ENCODE measurements at places on chromosomes 5 and 9.
A peak's percentile ranks its signal among the peaks of the same experiment; 100 is the strongest.

DNA sequence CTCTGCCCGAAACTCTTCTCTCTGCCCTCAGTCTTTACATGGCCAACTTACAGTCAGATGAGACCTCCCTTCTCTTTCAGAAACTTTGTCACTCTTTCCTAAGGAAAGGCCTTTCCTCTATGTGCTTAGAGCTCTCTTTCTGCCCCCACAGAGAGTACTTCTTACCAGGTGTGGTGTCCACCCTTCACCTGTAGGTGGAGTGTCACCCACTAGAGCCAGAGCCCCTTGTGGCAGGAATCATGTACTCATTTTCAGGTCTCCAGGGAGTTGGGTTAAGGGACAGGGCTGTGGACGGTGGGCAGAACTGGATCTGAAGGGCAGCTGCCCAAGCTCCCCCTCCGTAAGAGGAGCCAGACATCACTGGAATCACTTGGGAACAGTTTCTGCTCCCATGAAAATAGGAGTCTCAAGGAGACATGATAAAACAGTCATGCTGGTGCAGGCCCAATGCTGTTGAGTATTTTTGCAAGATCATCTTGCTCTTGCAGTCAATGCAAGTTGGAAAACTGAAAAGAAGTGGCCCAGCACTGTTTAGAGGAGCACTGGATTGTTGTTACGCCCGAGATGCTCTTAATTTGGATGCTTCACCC is 436.7 kb downstream of the ZSWIM6 start:
- DNase-seq: no peak

- DNase-seq: no peak
These were observed 98.0 kb upstream of the OTULINL start for GRCh38 chr5:14483504-14484157.

GRCh38 chr5:61805101-61805500 is 473.0 kb downstream of the ZSWIM6 start:
- DNase-seq: no peak

GRCh38 chr5:5069851-5070250 is 70.3 kb upstream of the ADAMTS16 start:
- DNase-seq: no peak

GRCh38 chr5:158616707-158617106 is 483.0 kb downstream of the EBF1 start:
- no peak for DNase-seq

GRCh38 chr9:70959366-70959765 is 162.1 kb downstream of the TRPM3 start:
- no peak for DNase-seq

DNA sequence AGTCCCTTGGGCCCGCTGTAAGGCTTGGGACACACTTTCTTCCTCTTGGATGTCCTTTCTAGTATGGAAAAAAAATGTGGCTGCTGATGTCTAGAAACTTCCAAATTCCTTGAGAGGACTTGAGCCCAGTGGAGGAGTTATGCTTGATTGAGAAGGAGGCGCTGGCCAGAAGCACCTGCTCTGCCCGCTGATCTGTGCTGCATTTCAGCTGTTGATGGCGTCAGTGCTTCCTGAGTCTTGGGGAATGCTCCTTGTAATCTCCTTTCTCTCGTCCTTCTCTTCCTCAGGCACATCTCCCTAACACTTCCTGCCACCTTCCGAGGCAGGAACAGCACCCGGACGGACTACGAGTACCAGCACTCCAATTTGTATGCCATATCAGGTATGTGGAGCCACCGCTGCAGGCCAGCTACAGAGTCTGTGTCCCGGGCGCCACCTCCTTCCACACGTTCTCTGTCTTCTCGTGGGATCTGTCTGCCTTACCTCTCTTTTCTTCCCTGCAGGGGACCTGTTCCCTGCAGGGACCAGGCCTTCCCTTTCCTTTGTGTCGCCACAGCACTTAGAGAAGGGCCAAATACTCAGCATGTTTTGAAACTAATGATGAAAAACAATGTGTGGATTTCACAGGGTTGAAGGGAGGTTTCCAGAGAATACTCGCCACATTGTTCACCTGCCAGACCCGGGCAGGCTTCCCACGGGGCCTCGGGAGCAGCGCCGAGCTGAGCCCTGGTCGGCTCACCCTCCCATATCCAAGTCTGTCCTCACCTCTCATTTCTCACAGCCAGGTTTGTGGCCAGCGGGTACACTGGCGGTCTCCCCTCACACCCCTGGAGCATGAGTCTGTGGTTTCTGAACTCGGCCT is 95.2 kb downstream of the MVB12B start:
- DNase-seq: no peak

- DNase-seq: no peak
These were observed 112.7 kb downstream of the OSTF1 start for GRCh38 chr9:75200892-75201470.

GRCh38 chr5:14663734-14664269 is 716 bp upstream of the OTULIN start:
- DNase-seq: no peak

DNA sequence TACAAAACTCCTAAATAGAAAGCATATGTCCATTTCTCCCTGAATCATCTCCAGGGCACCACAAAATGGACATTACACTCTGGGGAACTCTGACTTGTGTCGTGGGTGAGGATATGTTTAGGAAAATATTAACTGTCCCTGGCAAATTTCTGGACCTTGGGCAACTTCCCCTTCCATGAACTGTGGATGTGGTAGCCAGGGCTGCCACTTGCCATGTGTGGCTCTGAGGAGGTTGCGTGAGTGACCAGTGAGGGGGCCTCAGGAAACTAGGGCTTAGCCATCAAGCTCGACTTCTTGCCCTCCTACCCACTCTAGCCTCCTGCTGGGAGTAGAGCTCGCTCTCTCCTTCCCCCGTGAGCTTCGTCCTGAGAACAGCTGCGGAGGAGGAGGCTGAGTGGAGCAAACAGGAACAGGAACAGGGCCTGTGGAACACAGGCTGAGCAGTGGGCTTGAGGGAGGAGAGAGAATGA is 13.8 kb upstream of the STC2 start:
- no peak for DNase-seq

- DNase-seq: no peak
These were observed at the start of gene CCNI2 for GRCh38 chr5:132746954-132747615. TSS of gene CCNI2 (plus strand) at chr5:132747426. CDS start at chr5:132747496, 70 bp downstream.

DNA sequence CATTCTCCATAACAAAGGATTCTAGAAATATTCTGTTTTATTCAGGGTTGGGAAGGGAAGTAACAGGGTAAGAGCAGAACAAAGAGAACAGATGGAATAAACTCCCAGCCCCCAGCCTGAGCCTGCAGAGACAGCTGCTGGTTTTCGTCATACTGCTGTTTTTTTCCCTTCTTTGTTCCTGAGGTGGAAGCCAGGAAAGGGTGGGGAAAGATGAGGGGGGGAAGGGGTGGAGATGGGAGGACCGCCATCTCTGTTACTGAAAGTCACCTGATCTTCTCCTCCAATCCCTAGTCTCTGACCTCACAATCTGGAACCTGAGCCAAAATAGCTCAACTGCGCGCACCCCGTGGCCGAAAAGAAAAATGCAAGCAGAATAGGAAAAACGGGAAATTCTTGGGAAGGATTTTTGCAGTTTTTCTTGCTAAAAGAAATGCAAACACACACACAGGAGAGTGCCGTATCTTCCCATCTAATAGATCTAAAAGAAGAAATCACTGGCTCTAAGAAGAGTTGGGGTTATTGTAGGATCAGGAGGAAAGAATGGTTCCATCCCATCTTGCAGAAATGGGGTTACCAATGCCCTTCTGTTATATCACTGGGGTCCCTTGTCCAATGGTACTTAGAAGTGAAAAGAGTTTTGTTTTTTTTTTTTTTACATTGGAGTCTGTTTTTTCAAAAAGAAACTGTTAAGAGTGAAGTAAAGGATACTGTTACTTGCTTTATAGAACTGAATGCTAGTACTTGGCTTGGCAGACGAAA is 57.9 kb downstream of the DIAPH1 start:
- peak; percentile 85 for DNase-seq

DNA sequence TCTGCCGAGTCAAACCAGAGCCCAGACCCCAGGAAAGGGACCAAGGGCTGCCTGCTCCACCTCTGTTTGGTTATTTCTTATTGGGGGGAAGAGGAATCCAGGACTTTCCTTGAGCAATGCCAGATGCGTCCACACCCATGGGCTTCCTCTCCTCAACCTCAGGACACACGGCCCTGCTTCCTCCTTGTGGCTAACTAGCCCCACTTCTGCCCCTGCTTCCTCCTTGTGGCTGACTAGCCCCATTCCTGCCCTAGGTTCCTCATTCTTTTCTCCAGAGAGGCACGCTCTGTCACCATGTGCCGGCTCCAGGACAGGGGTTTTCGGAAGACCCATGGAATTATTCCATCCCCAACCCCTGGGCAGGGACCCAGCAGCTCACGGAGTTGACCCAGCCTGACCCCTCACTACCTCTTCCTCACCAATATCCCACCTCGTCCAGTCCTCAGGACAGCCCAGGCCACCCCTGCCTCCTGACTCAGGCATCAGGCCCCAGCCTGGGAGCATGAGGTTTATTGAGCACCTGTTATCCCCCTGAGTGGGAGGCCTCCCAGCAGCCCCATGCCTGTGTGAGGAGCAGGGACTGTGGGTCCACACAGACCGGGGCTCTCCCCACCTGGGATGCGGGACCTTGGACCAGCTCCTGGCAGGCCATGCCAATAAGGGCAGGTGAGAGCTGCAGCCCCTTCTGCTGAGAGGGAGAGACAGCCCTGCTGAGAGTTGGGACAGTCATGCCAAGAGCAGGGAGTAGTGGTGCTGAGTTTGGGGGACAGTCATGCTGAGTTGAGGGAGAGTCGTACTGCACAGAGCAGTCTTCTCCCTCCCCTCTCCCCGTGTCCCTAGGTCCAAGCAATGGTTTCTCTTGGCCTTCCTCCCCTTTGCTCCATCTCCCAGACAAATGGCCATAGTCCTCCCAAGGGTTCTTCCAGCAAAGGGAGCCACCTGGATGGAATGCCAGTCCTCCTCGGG is 11.8 kb upstream of the FCN1 start:
- DNase-seq: no peak

DNA sequence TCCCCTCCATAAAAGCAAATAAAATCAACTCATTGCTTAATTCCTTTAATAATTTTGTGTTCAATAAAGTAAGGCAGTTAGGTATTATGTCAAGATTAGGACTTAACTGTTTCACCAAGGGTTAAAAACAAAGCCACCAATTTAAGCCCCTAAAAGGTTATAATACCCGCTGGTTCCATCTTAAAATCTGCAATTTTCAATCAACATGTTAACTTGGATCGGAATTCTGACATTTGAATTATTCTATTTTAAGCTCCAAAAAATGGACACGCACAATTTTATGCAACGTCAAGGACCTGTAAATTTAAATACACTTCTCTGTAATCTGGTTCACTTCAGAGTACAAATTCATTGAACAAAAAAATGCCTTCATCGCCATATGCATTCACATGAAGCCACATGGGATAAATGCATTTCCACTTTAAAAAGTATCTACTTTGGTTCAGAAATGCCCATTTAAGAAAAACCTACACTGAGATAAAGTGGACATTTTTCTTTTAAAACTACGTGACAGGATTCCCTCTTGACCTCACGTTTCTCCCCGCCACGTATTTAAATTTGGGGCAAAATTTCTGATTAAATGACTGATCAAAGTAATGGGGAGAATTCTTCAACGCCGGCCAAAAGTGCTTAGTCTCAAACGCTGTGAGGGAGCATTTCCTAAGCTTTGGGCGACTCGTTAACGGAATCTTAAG is 721 bp downstream of the GIN1 start:
- no peak for DNase-seq

DNA sequence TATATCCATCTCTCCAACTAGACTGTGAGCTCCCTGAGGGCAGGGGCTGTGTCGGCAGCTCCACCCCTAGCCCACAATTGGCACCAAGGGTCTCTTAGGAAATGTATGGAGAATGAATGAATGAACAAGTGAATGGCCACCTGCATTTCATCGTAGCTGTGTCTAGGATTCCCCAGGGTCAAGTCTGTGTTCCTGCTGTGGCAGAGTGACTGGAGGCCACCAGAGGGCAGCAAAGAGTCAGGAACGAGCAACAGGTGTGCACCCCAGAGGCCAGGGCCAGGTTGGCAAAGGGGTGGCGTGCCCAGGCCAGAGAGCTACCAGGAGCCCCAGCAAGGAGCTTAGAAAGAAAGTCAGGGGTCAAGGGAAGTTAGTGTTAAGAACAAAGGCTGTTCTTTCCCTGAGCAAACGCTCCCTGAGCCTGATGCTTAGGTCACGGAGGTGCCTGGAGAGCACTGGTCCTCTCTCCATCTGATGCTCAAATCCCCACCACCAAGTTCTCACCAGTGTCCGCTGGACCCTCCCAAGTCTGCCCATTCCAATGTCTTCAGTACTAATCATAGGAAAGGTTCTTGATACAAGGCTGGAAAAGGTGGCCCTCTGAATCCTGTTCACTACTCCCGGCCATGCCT is 160.7 kb downstream of the PAX5 start:
- DNase-seq: no peak

DNA sequence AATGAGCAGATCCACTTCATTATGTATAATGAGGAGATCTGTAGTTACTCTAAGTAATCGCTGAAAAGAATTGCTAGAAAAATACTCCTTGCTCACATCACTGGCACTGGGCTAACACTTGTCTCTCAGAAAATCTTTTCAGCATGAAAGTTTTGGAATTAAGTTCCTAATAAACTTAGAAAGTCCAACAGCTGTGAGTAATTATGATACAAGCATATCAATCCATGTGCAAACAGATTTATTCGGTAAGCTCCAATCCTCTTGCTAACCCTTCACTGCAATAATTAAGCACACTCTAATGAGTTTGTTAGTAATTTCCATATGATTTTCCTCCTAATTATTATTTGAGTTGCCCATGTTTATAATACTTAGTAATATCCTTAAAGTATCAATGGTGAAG is 652.6 kb upstream of the WWC1 start:
- no peak for DNase-seq

DNA sequence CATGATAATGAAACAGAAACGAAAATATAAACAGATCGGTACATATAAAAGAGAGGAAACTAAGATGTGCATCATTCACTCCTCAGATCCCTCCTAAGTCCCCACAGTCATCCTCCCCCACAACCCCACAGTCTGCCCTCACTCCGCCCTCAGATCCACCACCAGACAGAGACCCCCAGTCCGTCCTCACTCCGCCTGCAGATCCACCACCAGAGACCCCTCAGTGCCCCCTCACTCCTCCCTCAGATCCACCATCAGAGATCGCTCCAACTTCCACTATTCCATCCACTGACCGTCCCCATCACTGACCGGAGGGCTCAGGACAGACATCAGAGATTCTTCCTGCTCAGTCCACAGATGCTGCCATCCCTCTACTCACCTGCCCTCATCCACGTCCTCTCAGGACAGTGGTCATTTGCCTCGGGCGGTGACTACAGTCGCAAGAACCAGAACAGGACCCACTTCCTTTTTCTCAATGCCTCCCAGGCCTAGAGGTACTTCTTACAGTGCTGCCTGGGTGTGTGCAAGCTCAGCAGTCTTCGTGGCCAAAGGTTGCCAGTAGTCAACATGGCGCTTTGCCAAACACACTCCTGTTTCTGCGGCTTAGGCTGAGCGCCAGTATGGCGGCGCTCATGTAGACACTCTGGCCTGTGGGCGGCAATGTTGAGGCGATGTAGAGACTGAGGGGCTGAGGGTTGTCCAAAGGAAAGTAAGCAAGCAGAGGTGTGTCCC is 8.3 kb upstream of the SPATA31C1 start:
- no peak for DNase-seq

GRCh38 chr9:110546411-110546871 is 33.1 kb downstream of the SVEP1 start:
- DNase-seq: no peak

- no peak for DNase-seq
These were observed 418.0 kb downstream of the SPATA31D1 start for GRCh38 chr9:82406456-82407085.

GRCh38 chr5:138439477-138440158 is 761 bp downstream of the REEP2 start:
- no peak for DNase-seq

GRCh38 chr5:51582871-51583394 is 199.7 kb downstream of the ISL1 start:
- DNase-seq: no peak

GRCh38 chr5:171634511-171634910 is 151.1 kb upstream of the SMIM23 start:
- DNase-seq: no peak

Data from cerebellar nuclear complex (tissue), 1 donor.